ENCODE measurements at places on chromosomes 7 and 10.

DNA sequence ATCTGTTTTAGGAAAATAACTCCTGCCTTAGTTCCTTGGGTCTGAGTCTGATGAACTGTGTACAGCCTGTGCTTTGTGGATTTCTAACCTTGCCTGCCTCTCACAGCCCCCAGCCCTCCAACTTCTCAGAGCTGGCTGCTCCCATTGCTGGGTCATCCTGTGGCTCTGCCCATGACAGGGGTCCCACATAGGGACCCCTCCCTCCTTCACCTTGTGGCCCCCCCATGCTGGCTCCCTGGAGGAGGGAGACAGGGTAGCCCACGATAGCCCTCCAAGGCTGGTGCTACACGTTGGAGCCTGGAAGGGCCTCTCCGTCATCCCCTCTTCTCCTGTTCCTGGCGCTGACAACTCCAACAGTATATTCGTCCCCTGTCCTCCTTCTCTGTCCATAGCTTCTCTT is 2.8 kb upstream of the DENND2A start:
- DNase-seq: no peak

DNA sequence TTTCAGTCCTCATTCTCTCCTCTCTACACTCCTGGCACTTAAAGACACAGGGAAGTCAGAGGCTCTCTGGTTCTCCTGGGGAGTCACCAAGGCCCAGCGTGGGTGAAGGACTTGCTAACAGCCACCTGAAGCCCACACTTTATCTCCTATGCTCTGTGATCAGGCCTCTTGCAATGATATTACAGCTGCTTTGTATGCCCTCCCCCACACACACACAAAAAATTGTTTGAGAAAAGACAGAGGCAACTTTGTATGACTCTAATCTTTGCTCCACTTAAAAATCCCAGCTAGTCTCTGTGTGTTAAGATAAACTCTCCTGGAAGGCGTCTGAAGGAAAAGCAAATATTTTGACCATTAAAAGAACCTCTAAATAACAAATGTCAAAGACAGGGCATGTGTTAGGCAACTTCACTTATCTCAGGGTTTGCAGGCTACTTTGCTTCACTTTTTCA is 507.2 kb downstream of the TNS3 start:
- DNase-seq: no peak

DNA sequence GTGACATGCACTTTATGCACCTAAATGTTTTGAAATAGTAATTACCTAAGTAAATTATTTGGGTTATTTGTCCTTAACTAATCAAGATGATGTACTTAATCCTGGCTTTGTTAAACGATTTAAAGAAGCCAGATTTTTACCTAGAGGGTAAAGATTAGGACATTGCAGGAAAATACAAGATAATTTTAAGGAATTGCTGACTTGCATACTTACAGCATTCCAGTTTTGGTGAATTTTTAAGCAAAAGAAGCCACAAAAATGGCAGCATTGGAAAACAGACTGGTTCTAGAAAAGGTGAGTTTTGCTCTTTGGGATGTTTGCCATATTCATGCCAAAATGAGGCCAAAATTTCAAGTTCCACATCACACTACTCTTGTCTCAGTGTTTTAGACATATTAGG is 33.4 kb downstream of the BCAP29 start:
- no peak for DNase-seq

- DNase-seq: no peak
Measured at GRCh38 chr10:72328829-72329204, 25.9 kb downstream of the DNAJB12 start.

DNA sequence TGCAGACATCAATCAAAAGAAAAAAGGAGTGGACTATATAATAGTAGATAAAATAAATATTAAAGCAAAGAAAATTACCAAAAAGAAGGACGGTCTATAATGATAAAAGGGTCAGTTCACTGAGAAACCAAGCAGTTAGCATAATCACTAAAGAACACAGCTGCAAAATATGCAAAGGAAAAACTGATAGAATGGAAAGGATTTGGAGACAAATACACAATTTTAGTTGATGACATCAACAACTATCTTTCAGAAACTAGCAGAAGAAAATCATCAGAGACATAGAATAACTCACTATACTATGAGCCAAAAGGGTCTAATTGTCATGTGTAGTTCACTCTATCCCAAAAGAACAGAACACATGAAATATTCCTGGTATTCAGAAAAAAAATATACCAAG is 316.4 kb upstream of the IGFBP3 start:
- no peak for DNase-seq

DNA sequence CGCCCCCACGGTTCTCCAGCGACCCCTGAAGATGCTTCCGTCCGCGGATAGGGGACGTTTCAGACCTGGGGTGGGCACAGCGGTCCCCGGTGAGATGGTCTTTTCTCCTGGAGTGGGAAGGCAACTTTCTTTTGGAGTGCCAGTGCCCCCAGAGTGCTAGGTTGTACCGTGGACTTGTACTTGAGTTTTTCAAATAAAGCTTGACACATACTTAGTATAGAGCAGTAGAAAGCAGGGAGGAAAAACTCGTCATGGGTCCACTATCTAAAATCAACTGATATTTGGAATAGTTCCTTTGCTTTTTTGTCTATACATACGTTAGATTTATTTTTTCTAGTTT is 28.4 kb downstream of the RBM20 start:
- no peak for DNase-seq

- no peak for DNase-seq
Measured at GRCh38 chr7:96120445-96121225, 201.3 kb downstream of the SLC25A13 start.

GRCh38 chr10:93160829-93161228 is 87.1 kb downstream of the CYP26A1 start:
- DNase-seq: no peak

DNA sequence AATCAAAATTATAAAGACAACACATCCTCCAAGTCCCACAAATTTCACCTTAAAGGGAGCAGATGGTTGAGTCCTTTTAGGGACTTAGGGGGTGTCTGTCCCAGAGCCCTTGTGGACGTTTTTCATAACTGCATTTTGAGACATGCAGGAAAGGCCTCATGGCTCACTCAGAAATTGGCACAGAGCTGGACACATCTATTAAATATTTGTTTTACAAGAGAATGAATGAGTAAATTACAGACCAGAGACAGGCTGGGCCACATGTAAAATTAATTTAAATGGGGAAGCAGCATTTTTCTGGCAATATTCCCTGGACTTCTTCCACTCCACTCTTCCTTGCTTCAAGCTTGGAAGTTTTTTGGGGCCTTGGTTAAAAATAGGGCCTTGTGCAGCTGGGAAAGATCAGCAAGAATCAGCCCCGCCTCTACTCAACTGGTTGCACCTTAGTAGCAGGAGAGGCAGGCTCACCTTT is 20.0 kb downstream of the LAMB1 start:
- no peak for DNase-seq

DNA sequence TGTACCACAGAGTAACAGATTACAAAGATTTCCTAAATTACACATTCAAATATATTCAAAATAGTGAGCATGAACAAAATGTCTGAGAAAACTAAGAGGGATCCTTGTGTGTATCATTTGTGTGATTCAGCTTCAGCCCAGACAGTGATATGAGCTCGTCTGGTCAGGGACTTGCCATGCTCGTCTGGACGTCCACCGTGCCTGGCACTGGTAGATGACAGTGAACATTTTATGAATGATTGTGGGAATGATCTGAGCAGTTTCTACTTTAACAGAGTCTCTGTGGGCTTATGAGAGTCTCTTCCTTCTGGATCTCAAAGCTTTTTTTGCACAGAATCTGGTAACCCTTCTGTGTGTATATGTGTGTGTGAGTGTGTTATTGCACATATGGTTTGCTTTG is 34.2 kb upstream of the ANKRD2 start:
- no peak for DNase-seq

DNA sequence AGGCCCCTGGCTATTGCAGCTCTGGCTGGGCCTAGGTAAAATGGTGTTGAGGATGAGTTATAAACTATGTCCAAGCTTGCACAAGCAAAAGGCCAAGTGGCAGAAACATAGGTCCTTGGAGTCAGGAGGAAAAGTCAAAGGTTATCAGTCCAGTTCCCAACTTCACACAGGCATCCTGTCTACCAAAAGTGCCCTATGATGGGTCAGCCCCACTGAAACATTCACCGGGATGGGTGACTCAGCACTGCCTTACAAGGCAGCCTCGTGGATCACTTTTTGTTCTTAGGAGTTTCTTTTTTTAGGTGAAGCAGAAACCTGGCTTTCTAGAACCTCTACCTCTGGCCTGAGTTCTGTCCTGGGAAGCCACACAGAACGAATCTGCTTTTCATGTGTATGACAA is 158.8 kb upstream of the LYZL2 start:
- DNase-seq: no peak

All from Panc1 (cell line).